CD4-positive, alpha-beta T cell treated with Interleukin-15 for 4 hours (primary cell): ENCODE measurements at places on chromosomes 16 and 17.

GRCh38 chr17:43905985-43906852 is 1.1 kb downstream of the MPP2 start:
- peak; percentile 17 for DNase-seq

DNA sequence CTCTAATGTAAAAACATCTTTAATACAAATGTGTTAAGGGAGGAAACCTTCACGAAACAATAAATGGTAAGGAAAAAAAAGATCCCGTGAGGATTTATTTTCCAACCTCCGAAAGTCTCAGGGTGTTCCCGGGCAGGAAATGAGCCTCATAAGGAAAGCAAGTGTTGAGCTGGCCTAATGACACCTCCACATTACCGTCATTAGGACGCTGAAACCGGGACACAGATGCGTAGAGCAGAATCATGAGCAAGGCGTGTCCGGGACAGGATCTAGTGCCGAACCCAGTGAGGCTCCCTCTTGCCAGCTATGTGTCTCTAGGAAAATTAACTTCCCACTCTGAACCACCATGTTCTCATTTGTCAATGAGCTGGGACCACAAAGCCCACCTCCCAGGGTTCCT is 22.7 kb upstream of the CYTH1 start:
- no peak for DNase-seq

DNA sequence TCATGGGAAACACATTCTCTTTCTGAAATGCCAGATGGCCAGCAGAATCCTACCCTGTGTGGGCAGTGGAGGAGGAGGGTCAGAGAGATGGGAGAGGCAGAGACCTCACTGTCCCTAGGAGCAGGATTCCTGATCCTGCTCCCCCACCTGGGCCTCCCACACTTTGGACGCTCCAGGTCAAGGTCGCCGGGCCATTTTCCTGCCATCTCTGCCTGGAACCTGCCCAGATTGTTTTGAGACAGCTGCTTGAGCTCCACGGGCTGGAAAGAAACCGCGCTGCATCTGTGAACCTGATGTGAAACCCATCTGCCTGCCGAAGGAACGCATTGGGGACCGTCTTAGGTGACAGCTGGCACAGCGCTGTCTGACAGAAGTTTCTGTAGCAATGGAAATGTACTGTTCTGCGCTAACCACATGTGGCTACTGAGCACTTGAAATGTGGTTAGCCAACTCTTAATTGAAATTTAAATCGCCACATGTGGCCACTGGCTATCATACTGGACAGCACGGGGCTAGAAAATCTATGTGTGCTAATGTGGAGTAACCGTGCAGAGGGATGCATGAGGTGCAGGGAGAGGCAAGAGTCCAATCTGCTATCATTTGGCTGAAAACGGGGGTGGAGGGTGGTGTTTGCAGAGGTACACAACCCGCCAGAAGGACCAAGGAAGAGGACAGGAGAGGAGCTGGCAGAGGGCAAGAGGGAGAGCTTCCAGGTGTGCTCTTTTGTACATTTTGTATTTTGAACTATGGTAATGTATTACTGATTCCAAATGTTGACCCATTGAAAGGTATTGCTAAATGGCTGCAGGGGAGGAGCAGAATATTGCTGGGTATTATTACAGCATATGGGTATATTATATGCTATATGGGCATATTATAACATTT is 15.4 kb upstream of the NUBP1 start:
- no peak for DNase-seq

DNA sequence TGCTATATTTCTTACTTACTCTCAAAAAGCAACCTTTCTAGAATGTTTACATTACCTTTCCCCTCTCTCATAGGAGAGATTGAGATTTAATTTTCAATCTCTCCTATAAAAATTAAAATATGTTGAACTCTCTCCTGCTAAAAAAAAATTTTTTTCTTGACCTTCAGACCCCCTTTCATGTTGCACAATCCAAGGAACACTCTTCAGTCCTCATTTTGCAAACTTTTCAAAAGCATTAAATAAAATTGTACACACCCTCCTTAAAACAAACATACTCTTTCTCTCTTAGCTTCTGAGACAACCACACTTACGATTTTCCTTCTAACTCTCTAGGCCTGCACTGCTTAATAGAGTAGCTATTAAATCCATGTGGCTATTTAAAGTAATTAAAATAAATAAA is 8.6 kb upstream of the ABCA6 start:
- DNase-seq = no peak

DNA sequence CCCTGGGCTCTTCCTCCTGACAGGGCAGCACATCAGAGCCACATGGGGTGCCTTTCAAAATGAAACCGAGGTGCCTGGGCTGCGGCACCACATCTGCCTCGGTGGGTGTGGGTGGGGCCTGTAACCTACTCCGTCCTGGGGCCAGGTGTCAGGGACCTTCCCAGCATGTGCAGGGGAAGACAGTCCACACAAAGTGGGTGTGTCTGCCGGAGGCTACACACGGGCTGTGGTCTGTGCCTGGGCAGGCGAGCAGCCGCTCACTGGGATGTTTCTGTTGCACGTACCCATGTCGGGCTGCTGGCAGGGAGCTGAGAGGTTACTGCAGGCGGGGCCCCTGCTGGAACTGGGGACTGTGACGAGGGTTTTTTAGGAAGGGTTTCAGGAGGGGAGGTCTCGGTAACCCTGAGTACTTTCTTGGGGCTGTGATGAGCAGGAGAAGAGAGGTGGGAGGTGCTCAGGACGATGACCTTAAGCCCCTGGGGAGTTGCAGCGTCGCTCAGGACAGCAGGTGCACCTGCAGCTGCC is 351.2 kb downstream of the SEC14L1 start:
- DNase-seq = no peak

DNA sequence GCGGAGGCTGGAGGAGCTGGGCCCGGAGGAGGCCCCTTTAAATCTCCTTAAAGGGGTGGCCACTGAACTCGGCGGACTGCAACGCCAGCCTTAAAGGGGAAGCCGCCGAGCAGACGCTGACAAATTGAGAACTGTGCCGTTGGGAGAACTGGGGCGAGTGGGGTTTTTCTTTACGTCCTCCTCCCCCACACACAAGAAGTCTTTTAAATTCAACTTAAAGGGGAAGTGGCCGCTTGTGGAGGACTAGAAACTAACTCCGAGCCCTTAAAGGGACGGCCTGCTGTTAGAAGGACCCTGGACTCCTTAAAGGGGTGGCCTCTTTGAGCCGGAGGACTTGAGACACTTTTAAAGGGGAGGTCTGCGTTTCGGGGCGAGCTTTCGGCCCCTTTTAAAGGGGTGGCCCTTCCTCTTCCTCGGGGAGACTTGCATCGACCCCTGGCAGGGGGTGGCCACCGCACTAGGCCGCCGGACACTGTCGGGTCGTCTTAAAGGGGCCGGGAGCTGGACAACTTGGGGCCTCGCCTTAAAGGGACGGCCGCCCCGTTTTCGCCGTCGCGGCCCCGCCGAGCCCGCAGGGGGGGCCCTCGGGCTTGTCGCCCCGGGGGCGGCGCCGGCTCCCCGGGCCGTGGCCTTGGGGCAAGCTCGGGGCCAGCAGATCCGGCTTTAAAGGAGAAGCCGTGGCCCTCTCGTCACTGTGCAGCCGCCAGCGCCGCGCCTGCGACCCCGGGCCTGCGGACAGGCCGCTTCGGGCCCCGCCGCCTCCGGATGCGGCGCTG is 688 bp downstream of the FBRS start:
- no peak for DNase-seq

- no peak for DNase-seq
Measured at GRCh38 chr17:48549914-48550501, 5.1 kb upstream of the HOXB2 start.

DNA sequence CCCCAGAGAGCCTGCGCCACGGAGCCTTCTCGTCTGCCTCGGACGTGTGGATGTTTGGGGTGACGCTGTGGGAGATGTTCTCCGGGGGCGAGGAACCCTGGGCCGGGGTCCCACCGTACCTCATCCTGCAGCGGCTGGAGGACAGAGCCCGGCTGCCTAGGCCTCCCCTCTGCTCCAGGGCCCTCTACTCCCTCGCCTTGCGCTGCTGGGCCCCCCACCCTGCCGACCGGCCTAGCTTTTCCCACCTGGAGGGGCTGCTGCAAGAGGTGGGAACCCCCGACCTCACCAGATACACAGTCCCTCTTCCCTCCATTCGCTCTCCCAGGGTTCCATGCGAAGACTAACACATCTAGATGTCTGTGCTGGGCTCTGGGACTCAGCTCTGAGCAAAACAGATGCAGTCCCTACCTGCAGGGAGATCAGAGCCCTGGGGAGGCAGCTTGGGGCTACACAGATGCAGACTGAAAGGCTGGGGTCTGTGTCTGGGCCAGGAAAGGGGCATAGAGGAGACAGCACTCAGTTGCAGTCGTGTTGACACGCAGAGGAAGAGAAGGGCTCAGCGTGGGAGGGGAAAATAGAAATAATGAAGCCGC is 3.7 kb downstream of the TNK1 start:
- no peak for DNase-seq

GRCh38 chr16:17038415-17038814 is 432.3 kb downstream of the XYLT1 start:
- DNase-seq = no peak

- DNase-seq = no peak
Measured at GRCh38 chr17:28983286-28984230, 22.3 kb downstream of the SEZ6 start.

DNA sequence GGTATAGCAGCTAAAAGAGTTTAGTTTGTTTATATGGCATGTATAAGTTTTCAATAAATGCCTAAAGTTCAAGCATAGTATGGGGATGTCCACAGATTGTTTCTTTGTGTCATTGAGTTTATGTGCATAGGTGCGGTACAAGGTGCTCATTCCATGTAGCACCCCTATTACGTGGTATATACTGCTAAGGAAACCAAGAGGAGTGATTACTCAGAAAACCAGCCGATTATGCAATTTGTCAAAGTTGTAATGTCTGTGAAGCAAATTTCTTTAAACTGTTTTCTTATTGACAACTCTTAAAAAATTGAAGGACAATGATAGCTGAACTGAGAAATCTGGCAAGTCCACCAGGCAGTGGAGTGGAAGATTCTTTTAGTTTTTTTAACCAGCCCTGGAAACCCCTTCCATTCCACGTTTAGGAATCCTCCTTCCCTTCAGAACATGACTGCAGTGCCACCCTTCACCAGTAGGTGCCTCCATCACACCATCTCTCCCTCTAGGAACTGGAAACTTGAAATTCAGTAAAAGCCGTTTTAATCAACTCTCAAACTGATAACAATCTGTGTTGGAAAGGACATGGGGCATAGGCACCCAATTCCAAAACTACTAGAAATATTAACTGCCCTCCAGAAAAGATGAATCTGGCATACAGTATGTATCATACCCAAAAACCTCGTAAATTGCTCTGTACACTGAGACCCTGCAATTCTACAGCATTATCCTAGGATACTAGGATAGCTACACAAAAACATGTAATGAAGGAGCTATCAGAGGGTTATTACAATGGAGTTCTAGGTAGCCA is 43.5 kb downstream of the REXO5 start:
- DNase-seq = peak; percentile 61

GRCh38 chr17:44002141-44002848 is 2.1 kb upstream of the NAGS start:
- DNase-seq = no peak

DNA sequence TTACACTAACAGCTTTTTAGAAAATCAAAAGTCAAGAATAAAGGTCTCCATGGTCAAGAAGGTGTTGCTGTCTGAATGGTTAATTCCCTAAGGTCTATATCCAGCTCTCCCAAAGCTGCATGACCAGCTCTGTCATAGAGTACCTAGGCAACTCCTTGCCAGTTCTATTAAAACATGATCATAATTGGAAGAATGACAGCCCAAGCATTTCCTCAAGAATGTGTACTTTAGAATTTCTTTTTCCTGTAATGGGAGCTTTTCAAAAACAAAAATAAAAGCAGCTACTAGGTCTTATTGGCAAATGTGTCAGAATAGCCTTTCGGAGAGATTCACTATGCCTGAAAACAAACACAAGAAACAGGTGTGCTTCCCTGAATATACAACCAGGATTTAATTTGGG is 7.9 kb downstream of the SPOP start:
- DNase-seq = no peak

DNA sequence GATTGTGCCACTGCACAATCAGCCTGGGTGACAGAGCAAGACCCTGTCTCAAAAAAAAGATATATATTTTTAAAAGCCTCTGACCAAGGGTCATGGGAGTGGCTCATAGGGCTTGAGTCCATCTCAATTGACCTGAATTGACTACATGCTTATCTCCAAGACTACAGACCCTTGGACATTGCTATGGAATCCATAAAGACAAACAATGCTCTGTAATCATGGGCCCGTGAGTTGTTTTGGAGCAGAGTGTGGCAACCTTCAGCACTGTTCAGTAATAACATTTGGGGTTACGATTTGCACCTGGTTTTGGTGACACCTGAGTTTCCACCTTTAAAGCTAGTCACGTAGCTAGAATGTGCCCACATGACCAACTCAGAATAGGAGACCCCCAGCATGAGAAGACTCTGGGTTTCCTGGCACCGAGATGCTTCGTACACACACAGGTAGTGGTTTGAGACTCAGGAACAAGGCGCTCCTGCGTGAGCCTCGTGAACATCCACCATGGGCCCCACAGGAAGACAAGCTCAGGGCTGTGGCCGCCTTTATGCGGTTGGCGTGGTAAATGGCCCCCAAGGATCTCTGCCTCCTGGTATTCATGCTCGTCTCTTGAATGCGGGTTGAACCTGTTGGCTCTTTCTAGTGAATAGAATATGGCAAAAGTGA is 66.6 kb upstream of the RPH3AL start:
- peak; percentile 37 for DNase-seq

DNA sequence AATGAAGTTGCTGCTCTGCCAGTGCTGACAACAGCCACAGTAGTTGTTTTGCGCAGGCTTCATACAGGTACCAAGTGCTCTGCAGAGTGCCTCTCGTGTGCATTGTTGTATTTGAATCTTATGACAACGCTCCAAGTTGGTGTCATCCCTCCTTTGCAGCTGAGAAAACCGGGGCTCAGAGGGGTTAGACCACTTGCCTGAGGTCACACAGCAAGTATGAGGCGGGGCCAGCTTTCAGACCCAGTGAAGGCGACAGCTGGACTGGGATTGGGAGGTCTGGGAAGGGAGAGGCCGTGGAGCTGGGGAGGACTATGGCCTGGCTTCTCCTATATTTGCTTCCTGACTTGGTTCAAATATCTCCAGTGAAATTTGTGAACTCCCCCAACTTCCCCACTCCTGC is 33.2 kb downstream of the WNT9B start:
- DNase-seq = no peak

DNA sequence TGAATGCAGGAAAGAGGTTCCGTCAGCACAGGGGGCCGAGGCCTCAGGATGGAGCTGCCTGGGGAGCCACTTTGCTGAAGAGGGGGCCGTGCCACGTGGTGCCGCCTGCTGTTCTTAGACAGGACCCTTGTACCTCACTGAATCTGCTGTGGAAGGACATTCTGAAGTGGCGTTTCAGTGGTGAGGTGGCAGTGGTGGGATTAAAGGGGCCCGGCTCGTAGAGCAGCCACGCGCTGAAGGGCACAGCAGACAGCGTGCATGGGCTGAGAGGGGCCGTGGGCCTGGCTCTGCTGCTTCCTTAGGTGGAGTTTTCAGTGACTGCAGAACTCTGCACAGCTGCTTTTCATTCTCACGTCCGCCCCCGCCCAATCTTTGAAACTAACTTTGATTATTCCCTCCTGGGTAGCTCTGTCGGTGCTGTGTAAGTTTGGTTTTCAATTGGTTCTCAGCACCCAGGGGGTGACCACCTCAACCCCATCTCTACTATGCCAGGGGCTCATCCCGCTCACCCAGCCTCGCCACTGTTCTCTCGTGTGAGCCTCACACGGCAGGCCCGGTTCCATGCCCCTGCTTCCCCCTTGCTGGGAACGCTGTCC is 70.3 kb downstream of the SEC14L1 start:
- no peak for DNase-seq
